ENCODE measurements at places on chromosomes 2 and 18.

- DNase-seq: no peak
Measured at GRCh38 chr2:107305966-107306365, 420.0 kb upstream of the ST6GAL2 start.

DNA sequence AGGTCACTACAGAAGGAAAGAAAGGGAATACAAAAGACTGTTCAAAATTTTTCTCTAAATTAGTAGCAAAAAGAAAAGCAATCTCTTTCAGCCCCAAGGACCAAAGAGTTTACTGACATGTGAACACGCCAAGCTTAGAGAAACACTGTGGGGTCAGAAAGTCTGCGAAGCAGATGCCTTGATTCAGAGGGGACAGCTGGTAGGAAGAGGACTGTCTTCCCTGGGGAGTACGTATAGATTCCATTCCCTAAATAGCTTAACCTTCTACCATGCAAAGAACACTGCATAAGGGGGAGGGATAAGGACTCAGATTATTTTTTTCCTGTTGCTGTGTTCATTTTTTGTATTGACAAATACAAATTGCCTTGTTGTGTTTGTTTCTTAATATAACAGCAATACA, 96.1 kb downstream of the IRS1 start:
- no peak for DNase-seq

GRCh38 chr2:215019521-215020145, 118.8 kb downstream of the ABCA12 start:
- no peak for DNase-seq

DNA sequence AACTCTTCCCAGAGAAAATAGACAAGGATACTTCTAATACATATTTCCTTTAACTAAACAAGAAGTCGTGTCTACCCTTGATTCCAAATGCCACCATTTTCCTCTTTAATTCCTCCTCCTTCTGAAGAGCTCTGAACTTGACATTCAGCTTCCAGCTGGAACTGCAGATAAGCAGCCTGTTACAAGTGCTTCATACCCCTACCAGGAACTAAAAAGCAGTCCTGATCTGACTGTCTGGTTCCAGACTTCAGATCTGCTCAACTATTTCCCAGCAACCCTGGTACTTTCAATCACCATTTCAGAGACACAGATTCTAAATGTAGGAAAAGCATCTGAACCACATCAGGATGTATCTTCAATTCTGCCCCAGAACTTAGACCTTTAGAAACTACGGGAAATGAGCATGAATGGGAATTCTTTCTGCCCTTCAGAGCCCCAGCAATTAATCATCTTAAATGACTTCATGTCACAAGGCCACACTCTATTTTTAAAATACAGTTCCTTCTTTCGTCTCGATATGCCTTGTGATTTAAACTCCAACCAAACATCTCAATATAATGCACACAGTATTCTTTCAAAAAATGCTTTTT, 159.5 kb downstream of the L3MBTL4 start:
- no peak for DNase-seq

DNA sequence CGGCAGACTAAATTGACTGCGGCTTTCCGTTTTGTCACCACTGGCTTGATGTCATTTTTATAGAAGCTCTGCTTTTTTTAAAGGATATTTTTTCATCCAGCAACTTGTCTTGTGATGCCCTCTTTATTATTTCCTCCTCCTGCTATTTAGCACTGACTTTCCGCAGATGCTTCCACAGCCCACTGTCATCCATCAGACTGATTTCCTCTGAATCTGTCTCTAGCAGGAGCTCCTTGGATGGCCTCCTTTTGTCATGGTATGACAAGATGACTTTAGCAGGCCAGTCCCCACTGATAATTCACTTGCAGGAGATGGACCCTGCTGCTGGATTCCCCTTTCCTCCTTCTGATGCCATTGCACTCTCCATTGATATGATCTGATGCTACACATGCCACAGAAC, 454.6 kb downstream of the TSN start:
- DNase-seq: no peak

DNA sequence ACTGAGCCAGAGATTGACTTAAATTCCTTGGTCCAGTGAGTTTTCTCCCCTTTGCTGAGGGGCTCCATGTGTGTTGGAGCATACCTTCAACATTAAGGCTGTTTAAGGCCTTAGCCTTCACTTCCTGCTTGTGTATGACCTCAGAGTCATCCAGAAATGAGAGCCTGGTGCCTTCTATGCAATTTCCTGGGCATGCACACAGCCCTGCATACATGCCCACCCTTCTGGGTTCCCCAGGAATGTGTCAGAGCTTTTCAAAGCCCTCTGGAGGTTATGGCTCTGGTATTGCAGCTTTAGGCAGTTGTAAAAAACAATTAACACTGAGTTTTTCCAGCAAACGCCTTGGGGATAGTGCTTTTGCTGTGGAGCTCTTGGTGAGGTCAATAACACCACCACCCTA, 16.7 kb downstream of the IL1R1 start:
- DNase-seq: no peak

- no peak for DNase-seq
Measured at GRCh38 chr2:19256121-19256601, 102.3 kb downstream of the OSR1 start.

GRCh38 chr2:34567128-34567527, 968.0 kb upstream of the FAM98A start:
- no peak for DNase-seq

- DNase-seq: no peak
Measured at GRCh38 chr2:179250848-179251504, 13.7 kb downstream of the SESTD1 start.

DNA sequence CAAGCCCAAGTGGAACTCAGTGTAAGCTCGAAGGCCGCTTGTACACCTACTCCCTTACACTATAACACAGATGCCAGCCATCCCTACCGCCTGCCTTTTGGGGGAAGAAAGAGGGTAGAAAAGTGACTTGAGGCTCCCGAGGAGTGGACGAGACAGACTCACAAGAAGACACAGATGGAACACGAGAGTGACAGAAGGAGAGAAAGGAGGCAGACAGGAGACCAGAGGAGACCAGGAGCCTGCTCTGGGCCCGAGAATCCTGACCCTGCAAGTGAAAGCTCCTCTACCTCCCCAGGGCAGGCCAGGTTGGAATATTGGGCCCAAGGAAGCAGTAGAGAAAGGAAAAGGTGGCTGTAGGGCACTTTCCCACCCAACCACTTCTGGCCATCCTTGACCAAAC, 23.4 kb upstream of the TNS1 start:
- DNase-seq: no peak

DNA sequence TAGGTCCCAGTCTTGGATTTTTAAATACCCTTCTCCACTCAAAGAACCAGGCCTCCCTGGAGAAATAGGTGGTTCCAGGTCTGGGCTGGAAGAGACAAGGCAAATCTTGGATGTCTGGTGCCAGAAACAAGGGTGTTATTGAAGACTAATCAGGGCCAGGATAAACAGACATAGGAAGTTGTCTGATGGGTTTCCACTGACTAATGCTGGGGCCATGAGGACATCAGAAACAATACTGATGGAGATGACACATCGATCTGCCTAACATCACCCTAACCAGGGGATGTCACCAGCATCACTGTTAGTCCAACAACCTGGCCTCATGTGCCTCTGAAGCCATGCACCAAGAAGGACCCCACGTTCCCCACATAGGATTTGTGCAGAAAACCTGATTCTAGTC, 42.5 kb upstream of the GLI2 start:
- DNase-seq: no peak

DNA sequence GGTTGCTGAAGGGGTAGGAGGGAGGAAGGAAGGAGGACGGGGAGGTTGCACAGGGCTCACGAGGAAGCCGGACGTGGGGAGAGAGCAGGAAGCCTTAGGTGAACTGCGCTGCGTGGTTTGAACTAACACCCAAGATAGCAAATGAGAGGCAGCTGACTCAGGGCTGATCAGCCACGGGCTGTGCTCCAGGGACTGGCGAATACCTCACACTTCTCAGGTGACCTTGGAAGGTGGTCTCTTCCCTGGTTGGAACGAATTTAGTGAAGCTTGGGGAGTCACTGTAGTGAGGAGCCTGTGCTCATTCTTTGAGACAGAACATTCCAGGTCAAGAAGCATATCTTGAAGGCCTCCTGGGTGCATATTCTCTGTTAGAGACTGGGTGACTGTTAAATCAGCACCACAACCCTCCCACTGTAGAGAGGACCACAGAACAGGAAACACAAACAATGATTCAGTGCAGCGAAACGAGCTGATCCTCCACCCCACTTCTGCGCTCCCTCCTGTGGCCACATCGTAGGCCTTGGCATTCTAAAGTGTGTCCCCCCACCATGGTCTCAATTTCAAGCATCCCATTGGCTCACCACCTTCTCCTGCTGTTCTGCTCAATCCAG, 33.8 kb downstream of the TOGARAM2 start:
- DNase-seq: no peak

DNA sequence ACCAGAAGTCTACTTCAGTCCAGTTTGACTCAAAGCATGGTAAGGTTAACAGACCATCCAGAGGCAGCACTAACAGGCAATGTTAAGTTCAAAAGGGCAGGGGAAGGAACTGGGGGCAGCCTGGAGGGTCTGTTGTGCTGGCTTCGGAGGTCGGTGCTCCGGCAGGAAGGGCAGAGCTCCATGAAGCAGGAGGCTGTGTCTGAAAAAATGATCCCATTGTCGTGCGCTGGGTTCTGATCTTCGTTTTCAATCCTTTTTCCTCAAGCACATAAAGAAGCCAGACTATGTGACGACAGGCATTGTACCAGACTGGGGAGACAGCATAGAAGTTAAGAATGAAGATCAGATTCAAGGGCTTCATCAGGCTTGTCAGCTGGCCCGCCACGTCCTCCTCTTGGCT, 21.9 kb upstream of the DLX1 start:
- no peak for DNase-seq

DNA sequence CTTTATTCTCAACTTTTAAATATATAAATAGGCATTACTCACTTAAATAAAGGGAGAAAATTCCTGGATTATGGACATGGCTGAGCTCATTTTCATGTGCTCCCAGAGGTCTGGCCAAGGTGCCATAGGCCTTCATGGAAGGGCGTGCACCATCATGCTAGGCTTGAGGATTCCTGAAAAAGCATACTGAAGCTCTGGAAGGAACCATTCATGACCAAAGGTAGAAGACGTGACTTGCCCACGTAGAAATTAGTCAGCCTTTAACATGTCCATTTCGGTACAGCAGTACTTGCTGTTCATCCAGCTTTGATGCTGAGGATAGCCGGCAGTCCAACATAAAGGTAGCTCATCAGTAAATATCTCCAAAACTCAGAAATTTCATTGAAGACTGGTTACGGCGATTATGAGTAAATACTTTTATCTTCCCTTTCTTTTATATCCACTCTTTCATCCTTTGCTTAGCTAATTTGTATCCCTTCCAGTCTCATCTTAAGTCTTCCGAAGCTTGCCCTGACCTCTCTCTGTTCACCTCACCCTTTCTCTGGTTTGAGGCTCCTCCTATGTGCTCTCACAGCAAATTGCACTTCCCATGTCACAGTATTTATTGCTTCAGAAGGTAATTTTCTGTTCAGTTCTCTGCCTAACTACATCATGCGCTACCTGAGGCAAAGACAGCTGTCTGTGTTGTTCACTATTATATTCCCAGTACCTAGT, 32.3 kb upstream of the ASNSD1 start:
- DNase-seq: no peak

DNA sequence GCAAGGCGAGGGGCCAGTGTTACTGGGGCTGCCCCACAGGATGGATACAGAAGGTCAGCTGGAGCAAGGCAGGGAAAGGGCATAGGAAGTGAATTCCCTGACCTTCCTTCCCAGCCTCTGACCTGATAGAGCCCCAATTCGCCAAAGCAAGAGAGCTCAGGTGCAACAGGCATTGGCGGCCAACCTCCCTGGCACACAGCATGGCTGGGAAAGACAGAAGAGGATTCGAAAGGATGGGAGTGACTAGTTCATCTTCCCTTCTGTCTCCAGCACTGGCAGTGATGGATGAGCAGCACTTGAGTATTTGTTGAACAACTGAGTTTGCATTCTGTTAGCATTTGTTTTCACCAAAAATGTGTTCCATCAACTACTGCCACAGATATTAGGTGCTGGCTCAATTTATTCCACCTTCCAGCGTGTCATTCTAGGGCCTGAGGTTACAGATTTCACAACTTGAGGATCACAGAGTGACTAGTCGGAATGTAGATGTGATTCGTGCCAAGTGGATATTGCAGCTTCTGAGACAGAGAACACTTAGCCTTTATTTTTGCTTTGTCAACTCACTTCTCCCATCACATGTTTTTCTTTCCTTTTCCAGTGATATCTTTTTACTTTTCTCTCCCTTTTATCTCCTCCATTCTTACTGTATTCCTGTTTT, 6.2 kb downstream of the COPS8 start:
- DNase-seq: no peak

- no peak for DNase-seq
Measured at GRCh38 chr2:237860273-237860935, 981 bp downstream of the RAMP1 start.

GRCh38 chr18:74438091-74438490, 19.0 kb downstream of the DIPK1C start:
- no peak for DNase-seq

DNA sequence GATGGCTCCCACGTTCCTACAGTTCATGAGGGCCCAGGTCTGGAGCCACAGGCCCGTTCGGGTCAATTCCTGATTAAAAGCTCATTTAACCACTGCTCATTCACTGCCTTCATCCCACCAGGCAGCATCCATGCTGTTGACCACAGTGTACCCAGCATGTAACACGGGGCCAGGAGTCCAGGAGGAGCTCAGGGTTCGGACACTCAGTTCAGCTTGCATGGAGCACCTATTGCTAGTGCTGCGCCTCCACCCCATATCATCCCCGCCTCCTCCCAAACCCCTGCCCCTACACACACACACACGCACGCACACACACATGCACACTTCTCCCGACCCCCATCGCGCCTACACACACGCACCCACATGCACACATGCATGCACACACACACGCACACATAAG, 72.9 kb upstream of the SNTG2 start:
- no peak for DNase-seq

DNA sequence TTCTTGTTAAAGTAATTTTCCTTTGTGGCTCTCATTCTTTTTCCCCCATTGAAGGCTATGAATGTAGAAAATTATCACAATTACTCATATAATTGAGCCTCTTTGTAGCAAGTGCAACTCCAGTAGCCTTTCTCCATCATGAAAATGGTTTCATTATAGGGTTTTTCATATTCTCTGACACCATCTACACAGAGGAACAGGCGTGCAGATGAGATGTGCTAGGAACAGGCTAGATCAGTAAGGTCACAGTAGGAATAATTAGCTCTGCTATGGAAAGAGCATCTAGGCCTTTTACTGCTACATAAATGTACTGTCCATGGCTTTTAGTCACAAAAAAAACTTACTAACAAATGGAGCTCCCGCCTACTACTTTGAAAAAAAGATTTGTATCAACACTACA, 12.6 kb upstream of the DLX1 start:
- DNase-seq: no peak

DNA sequence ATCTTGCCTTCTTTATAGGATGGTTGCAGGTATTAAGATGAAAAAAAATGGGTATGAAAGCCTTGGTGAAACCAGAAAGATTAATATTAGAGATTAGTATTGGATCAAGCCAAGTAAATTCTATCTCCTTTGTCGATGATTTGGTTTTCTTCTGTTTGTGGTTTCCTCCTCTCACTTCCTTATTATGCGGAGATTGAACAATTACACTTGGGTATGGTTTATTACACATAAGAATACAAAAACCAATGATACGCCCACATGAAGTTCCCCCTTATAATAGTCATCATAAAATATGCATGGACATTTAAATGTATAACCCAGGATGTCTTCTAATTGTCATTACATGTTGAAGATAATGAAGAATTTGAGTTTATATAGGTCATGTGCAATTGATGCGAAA, 4.9 kb downstream of the LTBP1 start:
- no peak for DNase-seq
